ENCODE measurements at places on chromosomes 12 and 14.
A peak's percentile ranks its signal among the peaks of the same experiment; 100 is the strongest.

DNA sequence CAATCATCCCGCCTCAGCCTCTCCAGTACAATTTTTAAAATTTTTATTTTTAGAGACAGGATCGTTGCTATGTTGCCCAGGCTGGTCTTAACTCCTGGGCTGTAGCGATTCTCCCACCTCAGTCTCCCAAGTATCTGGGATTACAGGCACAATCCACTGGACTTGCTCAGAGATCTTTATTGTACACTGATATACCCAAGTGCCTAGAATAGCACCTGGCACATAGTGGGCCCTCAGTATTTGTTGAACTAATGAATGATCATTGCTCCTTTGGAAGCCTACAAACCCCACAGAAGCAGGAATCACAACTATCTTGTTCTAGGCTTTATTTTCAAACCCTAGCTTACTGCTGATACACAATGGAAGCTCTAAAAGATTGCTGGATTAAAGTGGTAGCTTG is 1.9 kb upstream of the PNN start:
- no peak for DNase-seq

DNA sequence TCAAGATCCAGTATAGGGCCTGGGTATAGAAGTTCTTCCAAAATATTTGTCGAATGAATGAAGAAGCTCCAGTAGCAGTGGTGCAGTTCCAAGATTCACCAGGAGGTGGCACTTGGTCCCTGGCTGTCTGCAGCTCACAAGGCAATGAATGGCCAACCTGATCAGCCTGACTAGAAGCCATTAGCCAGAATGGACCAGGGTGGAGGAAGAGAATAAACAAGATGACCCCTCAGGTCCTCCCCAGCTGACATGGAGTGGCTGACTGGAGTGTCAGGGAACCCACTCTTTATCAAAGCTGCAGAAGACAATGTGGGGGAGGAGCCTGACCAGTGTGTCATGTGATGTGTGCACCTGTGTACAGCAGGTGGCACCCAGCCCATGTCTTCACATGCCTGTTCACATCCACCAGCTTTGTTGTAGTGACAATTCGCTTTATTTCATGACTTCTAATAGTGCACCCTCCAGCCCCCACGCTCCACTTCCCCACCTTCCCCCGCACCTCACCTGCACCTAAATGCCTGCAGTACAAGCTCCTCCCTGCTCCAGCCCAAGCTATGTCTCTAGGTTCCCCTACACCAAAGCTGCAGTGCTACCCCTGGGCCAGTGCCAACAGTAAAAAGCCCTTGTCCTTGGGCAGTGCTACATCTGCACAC is 3.0 kb downstream of the LTBP2 start:
- peak; percentile 67 for DNase-seq

- DNase-seq, result no peak
Observed at GRCh38 chr12:49969027-49969426, 3.7 kb upstream of the AQP6 start.

DNA sequence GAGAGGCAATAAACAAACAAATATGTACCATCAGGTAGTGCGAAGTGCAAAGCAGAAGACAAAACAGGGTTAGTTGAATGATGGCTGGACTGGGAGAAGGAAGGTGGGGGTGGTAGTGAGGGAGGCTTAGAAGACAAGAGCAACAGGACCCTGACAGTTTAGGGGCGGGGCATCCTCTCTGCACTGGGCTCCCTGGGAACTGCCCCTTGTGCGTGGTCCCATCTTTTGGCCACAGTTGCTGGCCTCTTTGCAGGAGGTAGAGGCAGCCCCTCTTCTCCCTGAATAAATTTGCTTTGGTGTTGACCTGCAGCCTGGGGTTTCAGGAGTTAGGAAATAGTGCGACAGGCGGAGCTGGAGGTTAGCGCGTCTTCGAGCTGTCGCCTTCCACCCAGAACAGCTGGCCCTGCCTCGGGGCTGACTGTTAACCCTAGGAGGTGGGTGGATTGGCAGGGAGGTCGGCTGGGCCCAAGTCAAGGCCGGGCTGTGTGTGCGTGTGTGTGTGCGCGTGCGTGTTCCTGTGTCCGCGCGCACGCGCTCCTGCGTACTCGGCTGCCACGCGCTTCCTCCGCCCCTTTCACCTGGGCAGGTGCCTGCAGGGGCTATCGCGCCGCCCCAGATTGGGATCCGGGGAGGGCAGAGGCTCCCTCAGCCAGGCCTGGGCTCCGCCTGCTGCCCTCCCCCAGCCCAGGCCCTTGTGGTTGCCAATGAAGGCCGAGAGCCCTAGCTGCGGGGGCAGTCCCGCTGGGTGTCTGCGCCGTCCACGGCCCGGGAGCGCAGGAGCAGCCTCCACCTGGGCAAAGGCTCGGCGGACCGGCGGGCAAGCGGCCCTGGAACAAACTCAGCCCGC is 180.8 kb downstream of the ADCK1 start:
- DNase-seq, result peak; percentile 60

GRCh38 chr12:118355843-118356242 is 16.9 kb downstream of the TAOK3 start:
- no peak for DNase-seq

All from NCI-H1092 treated with DMSO at 0.1 percent for 48 hours (cell line).